Immature natural killer cell (primary cell): ENCODE measurements at places on chromosomes 12 and 14. TPM values are rescaled to one million over a fixed set of nuclear protein-coding genes. Genes with fewer than 3 reads are reported as not detected.

- peak overlapping the region; percentile 92 for H3K27ac ChIP-seq
- peaks cover 59% of the 10 kb centered on the region for H3K4me1 ChIP-seq
- peaks cover 3% of the 10 kb centered on the region for H3K27me3 ChIP-seq
- H3K36me3 ChIP-seq: no peaks in the 10 kb centered on the region
- H3K4me3 ChIP-seq: peak overlapping the region; percentile 82
Measured at GRCh38 chr14:60753264-60754119, 18.9 kb downstream of the MNAT1 start.

- no peaks in the 10 kb centered on the region for H3K36me3 ChIP-seq
- no peak for DNase-seq
- peaks cover 2% of the 10 kb centered on the region for H3K27me3 ChIP-seq
- H3K27ac ChIP-seq: no peak overlapping the region
- no peaks in the 10 kb centered on the region for H3K4me1 ChIP-seq
- H3K4me3 ChIP-seq: no peak overlapping the region
Measured at GRCh38 chr12:66508025-66508424, 170.9 kb downstream of the GRIP1 start.

HOXC9 gene
- not detected for polyA plus RNA-seq

IFNG-AS1 gene
- polyA plus RNA-seq: 1.7 TPM
